CD4-positive, alpha-beta T cell treated with Interferon alpha-2 for 1 hour (primary cell): ENCODE measurements at places on chromosomes 11 and 22.

- DNase-seq: no peak
These were observed 30.6 kb downstream of the AMPD3 start for GRCh38 chr11:10485646-10486045.

DNA sequence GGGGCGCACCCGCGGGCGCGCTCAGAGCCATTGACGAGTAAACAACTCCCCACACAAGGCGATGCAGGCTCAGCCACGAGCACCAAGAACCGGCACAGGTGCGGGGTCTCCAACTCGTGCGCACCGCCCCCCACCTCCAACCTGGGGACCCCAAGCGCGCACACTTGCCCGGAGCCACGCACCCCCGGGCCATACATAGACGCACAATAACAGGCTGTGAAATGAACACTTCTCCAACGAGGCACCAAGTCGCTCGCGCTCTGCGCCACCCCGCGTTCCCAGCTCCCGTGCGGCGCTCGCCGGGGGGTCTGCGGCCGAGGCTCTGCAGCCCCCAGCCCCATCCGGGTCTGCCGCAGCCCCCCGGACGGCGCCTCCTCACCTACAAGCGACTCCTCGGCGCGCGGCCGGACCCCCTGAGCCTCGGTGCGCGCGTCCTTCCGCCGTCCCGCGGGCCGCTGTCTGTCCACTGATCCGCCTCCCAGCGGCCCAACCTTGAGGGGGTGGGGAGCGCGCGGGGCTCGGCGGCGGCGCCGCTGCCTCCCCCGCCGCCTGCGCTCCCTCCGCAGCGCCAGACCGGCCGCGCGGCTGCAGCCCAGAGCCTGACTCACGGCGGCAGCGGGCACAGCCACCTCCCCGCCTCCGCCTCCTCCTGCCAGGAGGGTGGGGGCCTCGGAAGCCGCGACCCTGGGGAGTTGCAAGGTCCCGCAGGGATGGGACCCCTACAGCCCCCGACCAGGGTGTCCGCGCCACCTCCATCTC, 1.6 kb downstream of the IFITM10 start:
- no peak for DNase-seq

GRCh38 chr22:48644997-48645396, 1182.7 kb downstream of the BRD1 start:
- no peak for DNase-seq

DNA sequence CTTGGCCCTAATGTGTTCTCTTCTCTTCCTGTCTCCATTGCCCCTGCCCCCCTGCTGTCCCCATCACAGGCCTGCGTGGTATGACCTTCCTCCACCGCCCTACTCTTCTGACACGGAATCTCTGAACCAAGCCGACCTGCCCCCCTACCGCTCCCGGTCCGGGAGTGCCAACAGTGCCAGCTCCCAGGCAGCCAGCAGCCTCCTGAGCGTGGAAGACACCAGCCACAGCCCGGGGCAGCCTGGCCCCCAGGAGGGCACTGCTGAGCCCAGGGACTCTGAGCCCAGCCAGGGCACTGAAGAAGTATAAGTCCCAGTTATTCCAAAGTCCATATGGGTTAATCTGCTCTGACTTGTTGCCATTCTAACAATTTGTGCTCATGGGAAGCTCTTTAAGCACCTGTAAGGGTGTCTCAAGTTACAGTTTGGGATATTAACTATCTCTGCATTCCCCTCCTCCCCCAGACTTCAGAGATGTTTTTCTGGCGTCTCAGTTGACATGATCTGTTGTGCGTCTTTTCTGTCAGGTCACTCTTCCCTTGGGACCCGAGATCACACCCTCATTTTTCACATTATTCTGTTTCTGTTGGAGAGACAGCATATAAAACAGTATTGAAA, 60.0 kb downstream of the COMMD9 start:
- no peak for DNase-seq

DNA sequence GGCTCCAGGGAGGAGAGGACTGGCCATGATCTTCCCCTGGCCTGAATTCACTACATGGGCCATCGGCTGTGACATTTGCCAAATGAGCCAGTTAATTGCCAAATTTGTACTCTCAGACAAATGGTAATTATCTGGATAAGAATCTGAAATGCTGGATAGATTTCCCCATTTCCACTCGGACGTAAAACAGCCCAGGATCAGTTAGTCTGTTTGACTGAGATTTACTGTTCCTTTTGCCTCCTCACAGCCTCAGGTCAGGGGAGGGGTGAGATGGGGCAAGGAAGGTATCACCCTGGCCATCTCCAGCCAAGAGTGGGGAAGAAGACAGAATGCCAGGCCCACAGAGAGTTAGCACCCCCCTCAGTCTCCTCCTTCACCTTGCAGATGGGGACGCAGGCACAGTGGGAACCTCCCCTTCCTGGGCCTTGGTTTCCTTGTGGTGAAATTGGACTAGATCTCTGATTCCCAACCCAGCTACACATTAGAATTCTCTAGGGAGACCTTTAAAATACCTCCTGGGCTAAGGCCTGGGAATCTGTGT, 5.2 kb downstream of the TRIM29 start:
- no peak for DNase-seq

GRCh38 chr22:30167296-30167695, 79.3 kb downstream of the LIF start:
- no peak for DNase-seq

DNA sequence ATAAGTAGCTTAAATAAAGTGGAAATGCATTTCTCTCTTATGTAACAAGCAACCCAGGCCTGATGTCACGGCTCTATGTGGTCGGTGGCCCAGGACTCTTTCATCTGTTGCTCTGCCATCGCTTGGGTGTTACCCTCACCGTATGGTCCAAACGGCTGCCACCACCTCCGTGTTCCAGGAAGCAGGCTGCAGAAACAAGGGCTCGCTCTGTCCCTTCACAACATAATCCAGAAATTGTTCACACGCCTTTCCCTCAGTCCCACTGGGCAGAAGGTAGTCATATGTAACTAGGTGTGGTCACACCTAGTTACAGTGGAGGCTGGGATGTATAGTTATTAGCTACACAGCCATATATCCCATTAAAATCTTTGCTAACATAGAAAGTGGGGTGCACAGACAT, 421.0 kb downstream of the SOX6 start:
- no peak for DNase-seq

- no peak for DNase-seq
These were observed 69.2 kb downstream of the TSPAN18 start for GRCh38 chr11:44795803-44796535.

GRCh38 chr11:47188259-47188658, 2.0 kb upstream of the PACSIN3 start:
- DNase-seq: no peak
